ENCODE measurements at places on chromosomes 1 and 21.

GRCh38 chr1:71850515-71850914 is 431.8 kb downstream of the NEGR1 start:
- DNase-seq = no peak

GRCh38 chr1:116671912-116672311 is 4.4 kb upstream of the IGSF3 start:
- no peak for DNase-seq

DNA sequence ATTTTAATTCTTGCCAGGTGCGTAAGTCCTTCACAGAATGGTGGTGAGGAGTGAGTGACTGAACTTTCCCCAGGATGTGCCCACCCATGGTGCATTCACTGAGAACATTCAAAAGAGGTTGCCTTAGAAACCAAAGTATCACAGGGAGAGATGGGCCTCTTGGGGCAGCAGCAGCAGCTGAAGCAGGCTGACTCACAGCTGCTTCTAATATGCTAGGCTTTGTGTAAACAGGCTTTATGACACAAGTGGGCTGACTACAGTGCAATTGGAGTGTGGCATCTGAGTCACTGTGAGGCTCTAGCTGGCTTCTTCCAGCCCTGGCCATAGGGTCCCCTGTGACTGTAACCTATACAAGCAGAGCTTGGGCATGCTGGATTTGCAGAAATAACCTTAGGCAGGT is 12.6 kb downstream of the PIGP start:
- no peak for DNase-seq

DNA sequence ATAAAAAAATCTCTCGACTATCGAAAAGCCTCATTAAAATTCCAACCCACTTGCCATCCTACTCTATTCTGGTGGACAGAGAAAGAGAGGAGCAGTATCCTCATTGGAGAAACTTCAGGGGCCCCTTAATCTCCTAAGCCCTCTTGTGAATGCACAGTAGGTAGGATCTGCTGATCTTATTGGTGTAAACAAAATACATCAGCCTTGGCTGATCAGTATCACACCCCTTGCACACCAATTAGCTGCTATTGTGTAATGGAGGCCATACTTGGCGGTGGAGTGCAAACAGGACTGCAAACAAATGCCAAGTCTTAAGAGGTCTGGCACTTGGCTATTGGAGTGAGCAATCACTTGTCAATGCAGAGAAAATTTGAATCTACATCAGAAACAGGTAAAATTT is 15.7 kb downstream of the VCAM1 start:
- DNase-seq = no peak

- DNase-seq = no peak
These were observed 158.4 kb upstream of the DPT start for GRCh38 chr1:168887381-168887780.

GRCh38 chr1:163202833-163203451 is at the start of gene RGS5:
Gene RGS5 (minus strand): TSS chr1:163202916. CDS start chr1:163202835, 81 bp downstream.
- DNase-seq = no peak

DNA sequence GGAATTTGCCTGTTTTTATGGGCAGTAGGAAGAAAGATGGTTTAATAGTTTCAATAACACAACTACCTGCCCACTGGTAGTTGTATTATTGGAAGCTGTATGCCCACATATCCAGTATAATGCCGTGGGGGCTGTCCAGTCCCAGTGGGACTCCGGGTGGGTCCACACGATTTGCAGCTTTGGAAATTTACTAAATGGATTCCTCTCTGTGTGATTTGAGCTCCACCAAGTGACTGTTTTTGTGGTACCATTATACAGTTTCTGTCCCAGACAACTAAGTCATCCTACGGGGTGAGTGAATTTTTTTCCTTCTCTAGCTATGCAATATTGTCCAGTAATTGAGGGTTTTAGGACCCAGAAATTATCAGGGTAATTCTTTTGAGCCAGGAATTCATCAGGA is 86.8 kb downstream of the PLA2G4A start:
- DNase-seq = no peak

DNA sequence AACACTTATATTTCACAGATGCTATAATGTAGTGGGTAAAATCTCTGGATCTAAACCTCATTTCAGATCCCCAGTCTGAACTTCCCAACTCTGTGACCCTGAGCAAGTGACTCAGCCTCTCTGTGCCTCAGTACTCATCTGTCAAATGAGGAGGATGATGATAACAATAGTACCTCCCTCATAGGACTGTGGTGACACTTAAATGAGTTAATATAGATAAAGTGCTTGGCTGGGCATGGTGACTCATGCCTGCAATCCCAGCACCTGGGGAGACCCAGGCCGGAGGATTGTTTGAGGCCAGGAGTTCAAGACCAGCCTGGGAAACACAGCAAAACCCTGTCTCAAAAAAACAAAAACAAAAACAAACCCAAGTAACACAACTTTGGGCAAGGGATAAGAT is 4.7 kb upstream of the ECE1 start:
- no peak for DNase-seq

- no peak for DNase-seq
These were observed 36.7 kb upstream of the TMEM222 start for GRCh38 chr1:27285274-27285660.

- DNase-seq = no peak
These were observed 10.9 kb upstream of the HIPK1 start for GRCh38 chr1:113918243-113918642.

GRCh38 chr1:212267460-212267859 is 17.8 kb upstream of the PPP2R5A start:
- no peak for DNase-seq

GRCh38 chr1:43818691-43819090 is 111.4 kb downstream of the ST3GAL3 start:
- no peak for DNase-seq

- DNase-seq = no peak
These were observed 137.9 kb upstream of the EDN2 start for GRCh38 chr1:41622402-41622801.

Measured in stimulated activated CD8-positive, alpha-beta memory T cell treated with anti-CD3 and anti-CD28 coated beads, Interleukin-7, amount 100 ng/mL, for 24 hours (primary cell).